ENCODE measurements at places on chromosomes 6 and 20. TPM values are rescaled to one million over a fixed set of nuclear protein-coding genes. Genes with fewer than 3 reads are reported as not detected.
A peak's percentile ranks its signal among the peaks of the same experiment; 100 is the strongest.

DNA sequence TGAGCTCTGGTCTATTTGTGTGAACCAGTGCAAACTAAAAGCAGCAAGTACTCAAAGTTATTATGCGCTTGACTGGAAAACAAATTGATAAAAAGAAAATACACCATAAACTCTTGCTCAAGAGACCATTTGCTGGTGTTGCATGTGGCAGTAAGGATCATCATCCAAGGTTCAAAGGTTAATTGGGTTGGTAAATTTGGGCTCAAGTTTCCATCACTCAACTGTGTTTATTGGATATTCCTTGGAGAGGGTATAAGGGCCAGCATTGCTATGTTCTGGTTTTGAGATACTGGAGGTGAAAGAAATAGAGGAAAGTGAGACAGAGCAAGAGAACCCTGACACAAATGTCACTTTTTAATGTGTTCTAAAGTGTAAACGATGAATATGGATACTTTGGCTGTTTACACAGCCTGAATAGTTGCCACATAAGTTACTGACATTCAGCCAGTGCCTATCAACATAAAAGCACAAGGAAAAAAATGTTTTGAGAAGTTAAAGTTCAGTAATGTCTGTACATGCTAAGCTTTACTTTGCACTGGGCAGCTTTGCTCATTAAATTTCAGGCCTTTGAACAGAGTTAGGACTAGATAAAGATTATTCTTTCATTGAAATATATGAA lies 736.1 kb downstream of the HDGFL1 start:
- H3K36me3 ChIP-seq = 0 out of 2 replicates have a peak, but pooled peaks cover 4% of the 10 kb centered on the region
- DNase-seq = no peak
- H3K27ac ChIP-seq = no peak overlapping the region
- no peaks in the 10 kb centered on the region for H3K27me3 ChIP-seq
- no peak overlapping the region for H3K4me3 ChIP-seq
- H3K4me1 ChIP-seq = no peaks in the 10 kb centered on the region

The SDC4 gene
- 35.4 TPM for total RNA-seq

DNA sequence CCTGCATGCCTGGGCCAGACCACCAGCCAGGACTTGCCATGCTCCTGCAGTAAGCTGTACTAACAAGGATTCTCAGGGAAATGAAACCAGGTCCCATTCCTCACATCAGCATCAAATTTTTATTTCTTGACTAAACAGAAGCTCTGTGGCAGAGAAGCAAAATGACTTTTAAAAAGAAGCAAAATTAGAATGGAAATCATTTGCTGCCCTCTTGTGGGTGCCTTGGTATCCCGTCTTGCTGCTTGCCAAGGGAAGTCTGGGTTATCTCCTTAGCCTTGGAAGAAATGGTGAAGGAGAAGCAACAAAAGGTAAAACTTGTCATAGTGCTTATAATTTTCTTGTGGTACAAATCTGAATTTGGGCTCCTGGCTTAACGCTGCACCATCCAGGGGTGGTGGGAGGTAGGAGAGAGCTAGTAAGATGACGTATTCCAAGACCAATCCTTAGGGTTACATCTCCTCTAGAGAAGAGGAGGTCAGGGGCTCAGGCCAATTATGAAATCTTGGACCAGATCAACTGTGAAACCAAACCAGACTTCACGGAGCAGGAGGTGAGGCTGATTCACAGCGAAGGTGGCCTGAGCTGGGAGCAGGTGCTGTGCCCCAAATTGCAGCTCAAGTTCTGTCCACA lies 107.5 kb downstream of the FAXC start:
- H3K4me3 ChIP-seq = no peak overlapping the region
- H3K36me3 ChIP-seq = no peaks in the 10 kb centered on the region
- H3K27ac ChIP-seq = no peak overlapping the region
- peak; percentile 74 for DNase-seq

GRCh38 chr6:157020881-157021343 lies 243.7 kb downstream of the ARID1B start:
- H3K36me3 ChIP-seq = no peaks in the 10 kb centered on the region
- H3K27me3 ChIP-seq = no peaks in the 10 kb centered on the region
- peaks cover 40% of the 10 kb centered on the region for H3K4me1 ChIP-seq
- peak overlapping the region; percentile 88 for H3K4me3 ChIP-seq

- no peaks in the 10 kb centered on the region for H3K27me3 ChIP-seq
- no peak overlapping the region for H3K27ac ChIP-seq
- no peak overlapping the region for H3K4me3 ChIP-seq
- no peaks in the 10 kb centered on the region for H3K36me3 ChIP-seq
These were observed 1.1 kb upstream of the BAK1 start for GRCh38 chr6:33581186-33581585.
